Epithelial cell of umbilical artery (primary cell): ENCODE measurements at places on chromosomes 1 and 21. TPM values are rescaled to one million over a fixed set of nuclear protein-coding genes. Genes with fewer than 3 reads are reported as not detected.

Gene CELA2A
- total RNA-seq: not detected in 2 replicates

Gene ZNF695
- 1.6 and 4.0 TPM in 2 replicates for total RNA-seq

Gene WNT2B
- 1.3 and 1.4 TPM in 2 replicates for total RNA-seq

Gene CIART
- 0.61 and 0.65 TPM in 2 replicates for total RNA-seq

Gene GBP5
- total RNA-seq: 0.15 and 0.32 TPM in 2 replicates

Gene DCST2
- not detected in 2 replicates for total RNA-seq

Gene KCNJ10
- not detected in 2 replicates for total RNA-seq

Gene GJA5
- 162 and 842 TPM in 2 replicates for total RNA-seq

Gene RGS8
- total RNA-seq: not detected in 2 replicates

Gene OR10Z1
- not detected in 2 replicates for total RNA-seq

Gene EXO1
- 13.0 and 22.3 TPM in 2 replicates for total RNA-seq

Gene INTS11
- total RNA-seq: 41.3 and 52.6 TPM in 2 replicates

Gene PTGS2
- total RNA-seq: 5.8 and 12.7 TPM in 2 replicates

Gene HAO2
- not detected in 2 replicates for total RNA-seq

Gene ZNF593OS
- total RNA-seq: not detected in 2 replicates

Gene EBNA1BP2
- 147 and 151 TPM in 2 replicates for total RNA-seq

Gene CFHR1
- total RNA-seq: not detected in 2 replicates

Gene SAMD13
- total RNA-seq: 3.6 and 5.2 TPM in 2 replicates

Gene ZFP69B
- 3.2 and 3.6 TPM in 2 replicates for total RNA-seq

Gene C1orf116
- total RNA-seq: not detected in 2 replicates

Gene C1QTNF12
- total RNA-seq: 0.32 and 0.76 TPM in 2 replicates

Gene GBP6
- not detected in 2 replicates for total RNA-seq

Gene CAPN8
- not detected in 2 replicates for total RNA-seq

Gene TMEM82
- not detected in 2 replicates for total RNA-seq

Gene COL6A2
- total RNA-seq: 6.5 and 14.0 TPM in 2 replicates

Gene SH3D21
- total RNA-seq: 0.91 and 0.97 TPM in 2 replicates

Gene PLA2G2A
- total RNA-seq: not detected in 2 replicates

Gene TBX15
- total RNA-seq: not detected in 2 replicates

Gene CD84
- total RNA-seq: not detected in 2 replicates

Gene PRDM2
- total RNA-seq: 4.9 and 6.4 TPM in 2 replicates
